Endothelial cell (in vitro differentiated cells): ENCODE measurements at places on chromosomes 7 and 10.

DNA sequence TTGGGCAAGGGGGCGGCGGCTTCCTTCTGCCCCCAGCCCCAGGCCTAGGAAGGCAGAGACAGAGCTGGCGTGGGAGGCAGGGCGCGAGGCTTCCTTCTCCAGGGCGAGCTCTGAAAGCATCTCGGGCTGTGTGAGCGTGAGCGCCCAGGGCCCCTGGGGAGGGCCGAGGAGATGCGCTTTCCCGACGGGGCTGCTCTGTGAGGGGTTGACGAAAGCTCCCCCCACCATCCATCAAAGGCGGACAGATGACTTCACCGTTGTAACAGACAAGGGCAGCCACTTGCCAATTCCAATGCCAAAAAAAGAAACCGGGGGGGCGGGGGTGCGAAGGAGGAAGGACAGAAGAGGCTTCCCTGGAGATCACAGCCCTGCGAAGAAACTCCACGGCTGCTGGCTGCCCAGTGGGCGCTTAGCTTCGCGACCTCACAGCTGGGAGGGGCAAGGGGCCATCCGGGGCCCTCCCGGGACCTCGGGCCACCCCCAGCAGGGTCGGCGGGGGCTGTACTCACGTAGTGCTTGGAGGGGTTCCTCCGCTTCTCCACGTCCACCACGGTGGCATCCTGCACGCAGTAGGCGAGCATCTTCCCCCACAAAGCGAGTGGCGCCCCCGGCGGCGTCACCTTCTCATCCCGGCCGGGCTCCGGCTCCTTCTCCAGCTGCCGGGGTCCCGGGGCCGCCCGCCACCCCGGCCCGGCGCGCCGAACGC lies 537 bp downstream of the SH3PXD2A start:
- peak; percentile 47 for DNase-seq

GRCh38 chr7:5827755-5828154 lies 46.3 kb upstream of the RNF216 start:
- DNase-seq, result peak; percentile 43

- no peak for DNase-seq
These were observed 520.1 kb downstream of the KCNMA1 start for GRCh38 chr10:77117501-77117900.

DNA sequence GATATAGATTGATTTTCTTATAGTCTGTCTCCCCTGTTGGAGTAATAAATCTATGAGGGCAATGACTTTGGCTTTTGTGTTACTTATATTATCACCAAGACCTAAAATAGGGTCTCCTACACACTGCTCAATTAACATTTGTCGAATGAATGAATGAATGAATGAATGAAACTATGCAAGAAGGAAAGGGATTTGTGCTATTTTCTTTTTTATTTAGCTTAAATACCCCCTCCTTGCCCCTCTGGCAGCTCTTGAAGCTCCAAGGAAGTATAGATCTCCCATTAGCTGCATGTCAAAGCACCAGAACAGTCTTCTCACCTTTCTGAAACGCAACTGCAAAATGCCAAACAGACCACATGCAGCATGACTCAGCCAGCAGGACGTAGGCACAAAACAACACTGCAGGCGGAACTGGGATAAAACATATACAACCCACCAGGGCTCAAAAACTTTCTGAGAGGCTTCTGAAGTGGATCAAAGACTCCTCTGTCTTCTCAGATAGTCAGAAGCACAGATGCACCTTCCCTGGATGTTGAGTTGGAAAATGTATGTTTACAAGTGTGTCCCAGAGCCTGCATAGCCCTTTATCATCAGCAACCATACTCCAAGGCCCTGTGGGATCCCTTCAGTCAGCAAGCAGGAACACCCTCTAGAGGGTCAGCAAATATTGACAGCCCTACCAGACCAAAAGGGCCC lies 187.8 kb downstream of the NPSR1 start:
- no peak for DNase-seq

DNA sequence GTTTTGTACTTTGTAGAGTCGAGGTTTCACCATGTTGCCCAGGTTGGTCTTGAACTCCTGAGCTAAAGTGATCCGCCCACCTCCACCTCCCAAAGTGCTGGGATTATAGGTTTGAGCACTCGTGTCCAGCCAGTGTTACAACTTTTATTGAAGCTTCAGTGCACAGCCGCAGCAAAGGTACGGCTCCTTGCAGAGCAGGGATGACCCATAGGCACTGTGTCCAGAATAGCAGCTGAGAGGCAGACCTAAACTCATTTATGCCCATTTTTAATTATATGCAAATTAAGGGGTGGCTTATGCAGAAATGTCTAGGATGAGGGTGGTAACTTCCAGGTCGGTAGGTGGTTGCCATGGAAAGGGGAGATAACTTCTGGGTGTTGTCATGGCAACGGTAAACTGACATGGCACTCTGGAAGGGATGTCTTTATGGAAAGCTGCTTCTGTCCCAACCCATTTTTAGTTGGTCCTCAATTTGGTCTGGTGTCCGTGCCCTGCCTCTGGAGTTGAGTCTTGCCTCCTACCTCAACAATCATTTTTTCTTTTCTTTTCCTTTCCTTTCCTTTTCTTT lies 22.7 kb downstream of the NYAP1 start:
- no peak for DNase-seq

- no peak for DNase-seq
These were observed 71.5 kb upstream of the SMNDC1 start for GRCh38 chr10:110376021-110376766.

DNA sequence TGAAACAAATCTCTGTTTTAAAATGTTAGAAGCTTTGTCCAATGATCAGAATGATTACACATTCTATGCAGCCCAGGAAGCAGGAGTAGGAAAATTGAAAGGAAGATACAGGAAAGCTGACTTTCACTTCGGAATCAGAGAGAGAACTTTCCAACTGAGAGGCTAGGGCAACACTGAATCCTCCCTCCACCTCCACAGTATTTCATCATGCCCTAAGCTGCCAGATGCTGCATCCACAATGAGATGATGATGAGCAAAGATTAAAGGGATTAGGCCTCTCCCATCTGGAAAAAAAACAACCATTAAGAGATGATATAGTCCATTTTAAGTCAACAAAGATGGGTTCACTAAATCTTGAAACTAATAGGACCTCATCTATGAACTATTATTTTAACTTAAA lies 215.6 kb downstream of the GPR37 start:
- DNase-seq, result no peak

GRCh38 chr10:48692748-48693147 lies 8.1 kb downstream of the WDFY4 start:
- no peak for DNase-seq

GRCh38 chr10:7571981-7572380 lies 94.8 kb downstream of the ITIH5 start:
- DNase-seq, result no peak

GRCh38 chr10:59628456-59628855 lies 81.2 kb downstream of the SLC16A9 start:
- no peak for DNase-seq

DNA sequence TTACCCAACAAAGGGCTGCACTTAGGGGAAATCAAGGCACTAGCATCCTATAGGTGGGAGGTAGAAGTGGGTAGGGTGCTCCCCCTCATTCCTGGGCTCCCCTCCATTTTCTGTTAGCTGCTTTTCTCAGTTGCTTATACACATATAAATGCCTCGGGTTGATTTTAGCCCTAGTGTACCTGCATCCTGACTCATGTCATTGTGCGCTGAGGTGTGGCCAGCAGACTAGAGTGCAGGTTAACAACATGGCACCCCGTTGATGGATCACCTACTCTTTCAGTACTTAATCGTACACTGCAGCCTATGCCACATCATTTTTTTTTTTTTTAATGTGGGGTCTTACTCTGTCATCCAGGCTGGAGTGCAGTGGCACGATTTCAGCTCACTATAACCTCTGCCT lies 144.0 kb upstream of the ITGB1 start:
- no peak for DNase-seq

DNA sequence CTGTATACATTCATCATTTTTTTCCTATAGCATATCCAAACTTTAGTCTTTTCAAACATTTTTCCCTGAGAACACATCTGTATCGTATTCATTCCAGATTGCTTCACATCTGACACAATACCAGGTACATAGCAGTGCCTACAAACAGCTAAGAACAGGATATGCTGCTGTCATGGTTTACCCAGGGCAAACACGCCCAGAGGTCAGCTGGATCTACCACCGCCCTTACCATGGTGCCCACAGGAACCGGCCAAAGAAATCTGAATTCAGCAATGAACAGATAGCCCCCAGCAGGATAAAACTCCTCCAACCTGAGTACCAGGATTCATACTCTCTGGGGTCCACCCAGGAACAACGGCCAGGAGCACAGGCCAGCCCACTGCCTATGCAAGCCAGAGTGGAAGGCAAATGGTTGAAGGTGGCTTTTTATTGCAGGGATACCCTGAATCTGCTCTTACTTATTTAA lies 43.0 kb downstream of the TNS3 start:
- DNase-seq, result no peak

DNA sequence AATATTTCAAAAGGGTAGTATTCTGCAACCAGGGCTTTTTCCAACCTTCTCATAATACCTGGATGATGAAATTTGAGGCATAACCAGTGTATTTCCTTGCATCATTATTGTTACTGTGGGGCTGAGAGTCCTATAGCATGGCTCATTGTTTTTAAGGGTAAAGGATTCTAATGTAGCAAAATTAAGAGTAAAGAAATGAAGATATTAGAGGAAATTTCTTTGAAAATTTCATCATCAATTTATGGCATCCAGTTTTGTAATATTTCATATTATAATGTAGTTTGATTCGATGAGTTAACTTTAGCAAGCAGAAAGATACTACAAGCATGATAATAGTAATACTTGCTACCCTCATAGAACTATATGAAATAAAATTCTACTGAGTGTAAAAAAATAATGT lies 387.3 kb upstream of the LRGUK start:
- DNase-seq, result no peak

GRCh38 chr7:149716007-149716931 lies 57.1 kb downstream of the ZNF467 start:
- DNase-seq, result peak; percentile 6

GRCh38 chr7:30692438-30692837 lies 10.2 kb upstream of the CRHR2 start:
- DNase-seq, result no peak

- DNase-seq, result no peak
These were observed 96.3 kb downstream of the PRLHR start for GRCh38 chr10:118499186-118499585.

DNA sequence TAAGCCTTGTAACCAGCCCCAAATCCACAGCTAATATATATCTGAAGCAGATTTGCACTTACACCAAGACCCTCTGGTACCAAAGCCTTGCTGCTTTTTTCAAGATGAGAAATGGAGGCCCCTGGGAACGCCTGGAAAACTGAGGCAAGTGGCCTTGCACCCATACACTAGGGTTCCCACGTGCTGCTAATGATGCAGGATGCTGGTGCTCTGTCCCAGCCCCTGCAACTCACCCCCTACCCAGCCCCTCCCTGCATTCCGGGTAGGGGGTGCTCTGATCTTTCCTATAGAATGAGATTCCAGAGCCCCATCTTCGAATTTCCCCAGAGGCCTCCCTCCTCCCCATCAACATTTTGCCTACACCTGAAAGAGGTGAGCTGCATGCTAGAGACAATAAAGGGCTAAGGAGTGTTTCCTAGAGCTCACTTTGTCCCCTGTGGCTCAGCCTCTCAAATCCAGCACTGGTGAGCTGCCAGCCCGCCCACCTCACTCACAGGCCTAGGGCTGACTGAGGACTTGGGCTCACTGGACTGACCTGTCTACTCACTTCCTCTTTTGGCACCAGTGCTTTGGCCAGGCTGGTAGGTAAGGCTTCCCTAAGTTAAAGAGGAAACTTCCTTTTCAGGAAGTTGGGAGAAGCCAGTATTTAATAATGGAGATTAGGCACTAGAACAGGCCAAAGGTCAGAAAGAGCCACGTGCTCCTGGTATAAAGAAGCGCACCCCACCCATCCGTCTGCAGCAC lies 9.8 kb downstream of the RBP4 start:
- no peak for DNase-seq

- peak; percentile 20 for DNase-seq
These were observed 29.4 kb upstream of the AMPH start for GRCh38 chr7:38660427-38661099.

DNA sequence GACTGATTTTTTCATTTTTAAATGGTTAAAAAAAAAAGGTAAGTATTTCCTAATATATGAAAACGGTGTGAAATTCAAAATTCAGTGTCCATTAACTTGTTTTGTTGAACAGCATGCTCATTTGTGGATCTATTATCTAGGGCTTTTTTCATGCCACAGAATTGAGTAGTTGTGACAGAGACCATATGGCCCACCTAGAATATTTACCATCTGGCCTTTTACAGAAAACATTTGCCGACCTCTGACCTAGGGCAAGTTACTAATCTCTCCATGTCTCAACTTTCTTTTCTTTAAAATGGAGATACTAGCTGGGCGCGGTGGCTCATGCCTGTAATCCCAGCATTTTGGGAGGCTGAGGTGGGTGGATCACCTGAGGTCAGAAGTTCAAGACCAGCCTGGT lies 41.3 kb downstream of the GRK5 start:
- no peak for DNase-seq

GRCh38 chr7:9026121-9026520 lies 592.7 kb downstream of the NXPH1 start:
- no peak for DNase-seq

GRCh38 chr7:29900745-29901144 lies 88.9 kb downstream of the SCRN1 start:
- DNase-seq, result no peak
